ENCODE measurements at places on chromosomes 5 and 9.

DNA sequence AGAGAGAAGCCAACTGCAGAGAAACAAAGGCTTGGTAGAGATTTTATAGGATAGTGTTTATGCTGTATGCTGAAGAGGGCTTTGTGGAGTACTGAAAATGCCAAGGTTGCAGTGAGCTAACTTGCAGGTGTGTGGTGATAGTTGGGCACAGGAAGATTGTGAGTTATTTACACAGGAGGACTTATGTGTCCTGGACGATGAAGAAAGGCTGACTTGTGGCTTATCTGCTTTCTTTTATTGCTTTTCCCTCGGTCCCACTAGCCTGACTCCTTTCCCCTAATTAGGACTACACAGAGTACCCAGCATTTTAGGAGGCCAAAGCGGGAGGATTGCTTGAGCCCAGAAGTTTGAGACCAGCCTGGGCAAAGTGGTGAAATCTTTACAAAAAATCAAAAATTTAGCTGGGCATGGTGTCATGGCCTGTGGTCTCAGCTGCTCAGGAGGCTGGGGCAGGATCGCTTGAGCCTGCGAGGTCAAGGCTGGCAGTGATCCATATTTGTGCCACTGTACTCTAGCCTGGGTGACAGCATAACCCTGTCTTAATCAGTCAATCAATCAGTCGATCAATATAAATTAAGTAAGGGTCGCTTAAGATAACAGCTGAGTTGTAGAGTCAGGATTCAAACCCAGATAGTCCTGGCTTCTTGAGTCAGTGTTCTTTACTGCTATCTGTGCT is 61.9 kb downstream of the UBE2R2 start:
- no peak for DNase-seq

GRCh38 chr5:132566657-132567056 is 9.9 kb downstream of the RAD50 start:
- DNase-seq, result no peak

DNA sequence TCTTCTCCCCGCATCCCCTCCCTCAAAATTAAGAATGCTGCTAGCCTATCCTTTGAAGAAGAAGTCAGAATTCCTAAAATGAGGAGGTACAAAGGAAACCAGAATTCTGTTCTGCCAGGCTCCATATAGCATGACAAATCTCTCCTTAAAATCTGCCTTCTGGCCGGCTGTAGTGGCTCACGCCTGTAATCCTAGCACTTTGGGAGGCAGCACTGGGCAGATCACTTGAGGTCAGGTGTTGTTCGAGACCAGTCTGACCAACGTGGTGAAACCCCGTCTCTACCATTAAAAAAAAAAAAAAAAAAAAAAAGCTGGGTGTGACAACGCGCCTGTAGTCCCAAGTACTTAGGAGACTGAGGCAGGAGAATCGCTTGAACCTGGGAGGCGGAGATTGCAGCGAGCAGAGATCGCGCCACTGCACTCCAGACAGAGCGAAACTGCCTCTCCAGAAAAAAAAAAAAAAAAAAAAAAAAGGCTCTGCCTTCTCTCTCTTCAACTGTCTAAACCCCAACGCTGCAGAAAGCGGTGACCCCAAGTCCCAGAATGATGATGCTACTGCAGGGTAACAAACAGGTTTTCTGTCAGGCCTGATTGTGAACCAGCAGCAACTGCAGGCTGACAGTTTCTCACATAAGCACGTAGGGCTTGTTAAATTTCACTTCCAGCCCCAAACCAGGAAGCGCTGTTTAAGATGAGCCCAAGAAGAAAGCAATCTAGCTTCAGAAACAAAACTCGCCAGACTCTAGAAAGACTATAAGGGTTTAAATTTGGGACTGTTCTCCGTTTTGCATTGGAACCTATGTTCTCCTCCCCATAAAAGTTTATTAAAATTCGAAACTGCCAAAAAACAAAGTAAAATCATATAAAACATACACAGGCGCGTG is 963 bp upstream of the CAST start:
- no peak for DNase-seq

GRCh38 chr5:127649018-127649439 is at the start of gene CTXN3:
CTXN3 (plus strand) TSS chr5:127649082; CDS start chr5:127657522, 8,440 bp downstream.
- peak; percentile 54 for DNase-seq

DNA sequence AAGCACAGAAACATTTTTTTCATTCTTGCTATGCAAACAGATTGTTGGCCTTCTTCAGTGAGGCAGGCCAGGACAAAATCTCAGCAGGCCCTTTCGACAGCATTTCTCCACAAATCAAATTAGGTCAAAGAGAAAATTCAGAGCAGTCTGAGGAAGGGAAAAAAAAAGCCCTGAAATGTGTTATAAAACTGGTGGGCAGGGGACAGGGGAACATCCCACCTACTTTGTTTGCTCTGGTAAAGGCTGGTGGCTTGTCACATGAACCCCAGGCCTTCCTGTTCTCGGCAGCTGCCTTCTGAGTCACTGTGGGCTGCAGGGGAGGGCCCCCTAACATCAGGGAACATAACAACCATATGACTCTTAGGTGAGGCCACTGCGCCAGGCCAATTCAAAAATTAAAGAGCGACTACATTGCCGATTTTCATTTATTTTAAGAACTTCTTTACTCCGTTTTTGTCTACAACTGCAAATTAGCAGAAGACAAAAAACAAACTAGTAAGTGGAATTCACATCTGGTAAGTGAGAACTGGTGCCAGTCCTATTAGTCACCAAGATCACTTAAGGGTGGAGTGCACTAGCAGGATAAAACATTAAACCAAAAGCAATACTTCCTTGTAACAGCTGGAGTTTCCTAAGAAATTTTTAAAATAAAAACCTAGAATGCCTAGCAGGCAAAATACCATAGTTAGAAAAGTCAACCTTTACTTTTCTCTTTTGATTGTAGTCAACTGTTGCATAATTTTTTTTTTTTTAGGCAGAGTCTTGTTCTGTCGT is 46.2 kb upstream of the DENND4C start:
- no peak for DNase-seq

GRCh38 chr5:135839566-135839965 is 5.1 kb downstream of the SLC25A48 start:
- no peak for DNase-seq

DNA sequence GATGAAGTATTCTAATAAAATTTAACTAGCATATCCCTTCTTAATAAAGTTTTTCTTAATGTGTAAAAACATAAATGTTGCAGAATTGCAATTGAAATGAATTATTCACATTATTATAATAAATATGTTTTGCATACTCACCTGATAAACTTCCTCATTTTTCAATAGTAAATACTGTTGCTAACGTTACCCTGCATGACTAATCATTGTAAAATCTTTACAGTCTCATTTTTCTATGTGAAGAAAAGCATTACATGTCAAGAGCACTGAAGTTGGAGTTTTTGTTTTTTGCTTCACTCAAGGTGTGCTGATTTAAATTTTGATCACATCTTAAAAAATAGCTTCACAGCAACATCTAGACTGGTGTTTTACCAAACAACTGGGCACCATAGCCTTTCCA is 157.2 kb upstream of the CDH18 start:
- DNase-seq, result no peak

GRCh38 chr5:54775645-54776044 is 209.7 kb downstream of the ESM1 start:
- DNase-seq, result no peak

DNA sequence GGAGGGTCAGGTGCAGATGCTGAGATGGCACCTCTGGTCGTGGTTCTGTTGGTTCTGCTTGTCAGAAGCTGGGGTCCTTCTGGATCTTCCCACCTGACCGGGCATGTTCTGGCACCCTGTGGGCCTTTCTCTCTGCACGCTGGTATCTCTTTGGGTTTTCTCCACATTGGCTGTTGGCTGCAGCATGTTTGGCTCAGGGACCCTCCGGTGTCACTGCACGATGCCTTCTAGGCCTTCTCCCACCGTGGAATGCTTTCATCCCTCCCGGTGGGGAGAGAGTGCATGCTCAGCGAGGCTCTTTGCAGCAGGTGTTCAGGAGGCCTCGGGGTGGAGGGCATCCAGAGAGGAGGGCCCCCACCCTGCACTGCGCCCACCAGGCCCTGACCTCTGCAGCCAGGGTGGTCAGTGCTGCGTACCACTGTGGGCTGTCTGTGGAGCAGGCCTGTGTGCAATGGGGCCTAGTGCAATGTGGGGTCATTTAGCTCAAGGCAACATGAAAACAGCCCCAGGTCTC is 119.4 kb downstream of the WNK2 start:
- DNase-seq, result no peak

GRCh38 chr9:35164711-35165110 is 2.9 kb downstream of the UNC13B start:
- no peak for DNase-seq

- DNase-seq, result no peak
These were observed 175.8 kb upstream of the KLF9 start for GRCh38 chr9:70590315-70590677.

GRCh38 chr5:18772475-18772874 is 1138.2 kb downstream of the TAF11L14 start:
- DNase-seq, result no peak

DNA sequence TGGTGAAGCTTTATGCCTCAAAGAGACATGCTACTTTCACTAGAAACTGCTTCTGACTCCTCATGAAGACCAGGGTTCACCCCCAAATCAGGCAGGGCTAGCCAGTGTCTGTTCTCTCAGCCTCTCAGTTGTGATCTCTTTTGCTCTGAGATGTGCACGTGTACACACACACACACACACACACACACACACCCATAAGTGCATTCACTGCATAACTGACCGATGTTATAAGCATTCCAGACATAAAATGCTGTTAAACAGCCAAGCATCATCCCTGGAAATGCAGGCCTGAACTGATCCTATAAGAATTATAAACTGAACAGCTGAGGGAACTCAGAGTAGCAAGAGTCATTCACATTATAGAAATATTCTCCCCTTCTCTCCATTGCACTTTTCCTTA is 85.0 kb downstream of the FSTL4 start:
- no peak for DNase-seq

DNA sequence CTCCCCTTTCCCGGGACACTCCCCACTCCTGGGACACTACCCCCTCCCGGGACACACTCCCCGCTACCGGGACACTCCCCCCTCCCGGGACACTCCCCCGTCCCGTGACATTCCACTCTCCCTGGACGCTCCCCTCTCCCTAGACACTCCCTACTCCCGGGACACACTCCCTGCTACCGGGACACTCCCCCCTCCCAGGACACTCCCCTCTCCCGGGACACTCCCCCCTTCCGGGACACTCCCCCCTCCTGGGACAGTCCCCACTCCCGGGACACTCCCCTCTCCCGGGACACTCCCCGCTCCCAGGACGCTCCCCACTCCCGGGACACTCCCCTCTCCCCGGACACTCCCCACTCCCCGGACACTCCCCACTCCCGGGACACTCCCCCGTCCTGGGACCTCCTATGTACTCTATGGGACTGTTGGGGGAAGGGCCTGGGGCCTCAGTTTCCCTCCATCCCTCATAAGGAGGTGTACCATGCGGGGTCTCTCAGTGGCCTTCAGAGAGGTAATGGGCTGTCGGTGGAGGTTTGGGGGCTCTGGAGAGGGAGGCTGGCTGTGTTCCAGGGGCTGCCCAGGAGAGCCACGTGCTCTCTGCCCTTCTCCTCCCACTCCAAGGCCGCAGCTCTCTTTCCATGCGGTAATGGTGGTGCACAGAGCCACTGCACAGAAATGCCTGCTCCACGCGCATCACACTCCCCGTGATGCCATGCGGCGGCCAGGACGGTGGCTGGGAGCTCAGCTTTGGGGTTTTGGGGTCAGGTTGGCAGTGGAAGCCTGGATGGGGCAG is 96.2 kb downstream of the RXRA start:
- DNase-seq, result no peak

GRCh38 chr5:153523211-153523610 is 32.7 kb downstream of the GRIA1 start:
- no peak for DNase-seq

- peak; percentile 3 for DNase-seq
These were observed 554 bp downstream of the JAK2 start for GRCh38 chr9:4985386-4986266.

- no peak for DNase-seq
These were observed 6.4 kb upstream of the GLIS3 start for GRCh38 chr9:4306066-4306776.

- DNase-seq, result no peak
These were observed 105.2 kb upstream of the CACNA1B start for GRCh38 chr9:137772281-137772873.

Measured in DMS79 (cell line).